T-helper 1 cell (primary cell): ENCODE measurements at places on chromosomes 4 and X.
A peak's percentile ranks its signal among the peaks of the same experiment; 100 is the strongest.

DNA sequence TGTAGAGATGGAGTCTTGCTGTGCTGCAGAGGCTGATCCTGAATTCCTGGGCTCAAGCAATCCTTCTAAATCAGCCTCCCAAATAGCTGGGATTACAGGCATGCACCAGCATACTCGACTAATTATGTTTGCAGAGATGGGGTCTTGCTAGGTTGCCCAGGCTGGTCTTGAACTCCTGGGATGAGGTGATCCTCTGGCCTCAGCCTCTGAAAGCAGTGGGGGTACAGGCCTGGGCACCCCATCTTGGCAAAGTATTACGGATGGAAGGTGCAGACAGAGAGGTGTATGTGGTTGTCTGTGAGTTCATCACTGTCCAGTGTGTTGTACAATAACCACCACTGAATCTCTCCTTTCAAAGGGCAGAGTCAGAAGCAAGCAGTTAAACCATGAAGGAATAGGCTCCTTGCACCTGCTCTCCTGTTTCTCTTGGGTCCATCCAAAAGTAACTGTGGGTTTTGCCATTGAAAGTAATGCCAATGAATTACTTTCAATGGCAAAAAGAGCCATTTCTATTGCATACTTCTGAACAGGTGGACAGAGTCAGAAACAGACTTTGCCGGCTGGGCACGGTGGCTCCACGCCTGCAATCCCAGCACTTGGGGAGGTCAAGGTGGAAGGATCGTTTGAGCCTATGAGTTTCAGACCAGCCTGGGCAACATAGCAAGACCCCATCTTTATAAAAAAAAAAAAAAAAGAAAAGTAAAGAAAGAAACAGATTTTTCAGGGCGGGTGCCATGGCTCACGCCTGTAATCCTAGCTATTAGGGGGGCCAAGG, 7.0 kb upstream of the AKAP17A start:
- no peak for DNase-seq

GRCh38 chr4:141011901-141012315, 121.4 kb downstream of the RNF150 start:
- DNase-seq = no peak

DNA sequence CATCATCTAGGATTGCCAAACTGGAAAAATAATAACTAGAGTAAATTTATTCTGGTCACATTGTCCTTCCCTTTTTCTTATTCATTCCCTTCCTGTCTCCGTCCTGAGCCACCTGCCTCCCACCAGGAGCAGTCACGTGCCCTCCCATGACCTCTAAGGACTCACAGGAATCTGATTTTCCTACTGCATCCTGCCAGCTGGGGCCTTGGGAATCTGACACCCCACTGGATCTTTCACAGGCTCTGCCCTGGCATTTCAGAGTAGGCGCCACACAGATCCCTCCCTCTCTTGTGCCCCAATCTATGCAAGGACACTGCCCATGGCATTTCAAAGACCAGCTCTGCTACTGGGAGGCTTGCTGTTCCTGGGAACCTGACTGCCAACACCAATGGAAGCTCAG, 520.5 kb downstream of the PPARGC1A start:
- no peak for DNase-seq

GRCh38 chr4:48100256-48100655, 33.8 kb downstream of the TXK start:
- DNase-seq = no peak

GRCh38 chr4:32551943-32552342, 1831.8 kb downstream of the PCDH7 start:
- no peak for DNase-seq

DNA sequence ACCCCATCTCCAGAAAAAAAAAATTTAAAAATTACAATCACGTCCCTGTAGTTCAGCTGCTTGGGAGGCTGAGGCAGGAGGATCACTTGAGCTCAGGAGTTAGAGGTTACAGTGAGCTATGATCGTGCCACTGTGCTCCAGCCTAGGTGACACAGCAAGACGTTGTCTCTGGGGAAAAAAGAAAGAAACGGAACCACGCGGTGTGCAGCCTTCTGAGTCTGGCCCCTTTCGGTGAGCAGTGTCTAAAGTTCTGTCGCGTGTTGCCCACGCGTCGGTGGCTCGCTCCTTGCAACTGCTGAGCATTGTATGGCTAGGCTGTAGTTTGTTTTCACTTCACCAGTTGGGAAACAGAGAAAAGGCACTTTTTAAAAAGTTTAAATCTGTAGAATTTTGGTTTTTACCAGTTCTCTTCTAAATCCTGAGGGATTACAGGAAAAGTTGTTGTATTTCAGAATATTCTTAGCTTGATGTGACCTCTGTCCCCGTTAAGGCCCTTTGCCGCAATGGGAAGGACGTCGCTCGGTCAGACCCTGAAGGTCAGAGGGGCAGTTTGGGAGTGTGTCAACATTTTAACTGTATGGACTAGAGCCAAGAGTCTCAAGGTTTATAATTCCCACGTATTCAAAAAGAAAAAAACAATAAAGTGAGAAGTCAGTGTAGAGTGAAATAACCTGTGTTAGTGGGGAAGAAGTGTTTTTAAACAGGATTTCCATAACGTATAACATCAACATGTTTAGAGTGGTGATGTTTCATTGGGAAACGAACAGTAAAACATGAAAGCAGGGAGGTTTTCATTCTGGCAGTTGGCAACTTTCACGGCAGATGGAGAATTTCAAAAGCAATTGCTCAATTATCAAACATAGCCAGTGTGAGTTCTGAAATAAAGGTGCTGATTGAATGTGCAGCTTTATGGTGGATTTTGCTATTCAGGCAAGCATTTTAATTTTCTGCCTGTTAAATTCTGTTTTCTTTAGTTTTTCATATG, 45.8 kb upstream of the MSANTD1 start:
- no peak for DNase-seq

- no peak for DNase-seq
These were observed 300.3 kb downstream of the CAMK2D start for GRCh38 chr4:113461281-113461680.

DNA sequence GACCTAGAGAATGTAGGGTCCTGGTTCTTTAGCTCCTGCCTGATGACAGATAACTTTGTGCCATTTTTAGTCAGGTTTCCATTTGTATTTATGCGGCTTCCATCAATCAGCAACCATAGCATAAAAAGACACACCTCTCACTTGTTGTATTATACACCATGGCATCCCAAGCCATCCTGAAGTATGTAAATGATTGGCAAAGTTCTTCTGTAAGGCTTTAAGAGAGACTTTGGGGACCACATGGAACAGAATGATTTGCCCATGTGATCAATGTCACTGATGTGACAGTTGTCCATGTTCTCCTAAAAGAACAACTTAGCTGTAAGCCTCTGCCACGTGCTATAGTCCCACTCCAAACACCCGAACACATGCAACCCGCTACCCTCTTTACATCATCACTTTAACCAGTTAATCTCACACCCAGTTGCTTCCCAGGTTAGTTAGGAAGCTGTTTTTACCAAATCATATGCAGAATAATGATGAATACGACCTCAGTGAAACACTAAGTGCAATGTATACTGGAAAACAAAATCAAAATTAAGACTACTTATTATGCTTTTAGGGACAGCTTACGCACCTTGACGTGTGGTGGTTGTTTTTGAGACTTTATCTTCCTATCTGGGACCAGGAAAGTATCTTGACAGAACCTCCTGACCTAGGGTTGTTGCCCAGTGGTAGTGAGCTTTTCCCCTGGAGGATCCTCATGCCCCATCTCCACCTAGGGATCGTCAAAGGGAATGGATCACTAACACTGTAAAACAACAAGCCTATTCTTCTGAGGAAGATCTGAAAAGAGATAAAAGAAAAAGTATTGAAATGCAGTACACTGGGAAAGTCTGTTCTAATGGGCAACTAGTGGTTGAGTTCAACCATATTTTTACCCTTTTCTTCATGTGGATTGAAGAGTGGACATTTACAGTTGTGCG, 267.8 kb downstream of the CHIC1 start:
- DNase-seq = no peak

DNA sequence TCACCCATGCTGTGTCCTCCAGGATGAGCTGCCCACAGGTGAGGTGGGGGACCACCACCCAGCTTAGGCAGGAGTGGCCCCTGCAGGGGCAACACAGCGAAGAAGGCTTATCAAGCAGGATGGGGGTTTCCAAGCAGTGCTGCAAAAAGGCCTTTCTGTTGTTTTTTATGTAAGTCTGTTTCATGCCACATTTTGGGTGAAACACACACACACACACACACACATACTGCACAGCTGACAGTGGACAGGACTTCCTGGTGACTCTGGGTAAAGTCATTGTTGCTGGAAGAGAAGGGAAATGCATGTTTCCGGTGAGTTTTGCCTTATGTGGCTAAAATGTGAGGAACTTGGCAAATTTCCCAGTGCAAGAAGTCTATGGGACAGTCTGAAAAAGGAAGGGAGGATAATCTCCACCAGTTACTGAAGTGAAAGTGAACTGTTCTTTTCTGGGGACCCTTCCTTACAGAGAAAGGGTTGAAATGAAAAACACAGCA, 119.2 kb downstream of the IRF2 start:
- peak; percentile 64 for DNase-seq

DNA sequence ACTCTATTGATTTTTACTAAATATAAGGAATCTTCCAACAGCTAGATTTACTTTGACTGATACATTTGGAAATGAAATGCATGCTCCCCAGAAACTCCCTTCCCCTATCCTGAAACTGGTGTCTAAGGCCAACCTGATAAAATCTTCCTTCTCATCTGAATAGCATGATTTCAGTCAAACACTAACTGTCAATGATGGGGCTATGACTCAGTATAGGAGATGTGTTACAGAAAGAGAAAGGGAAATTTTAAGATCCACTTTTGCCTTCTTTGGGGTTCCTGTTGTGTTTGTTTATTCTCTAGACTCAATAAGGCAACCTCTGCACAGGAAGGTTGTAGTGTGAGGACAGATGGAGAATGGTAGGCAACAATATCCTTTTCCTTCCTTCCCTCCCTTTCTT, 160.7 kb downstream of the MOSPD2 start:
- no peak for DNase-seq

DNA sequence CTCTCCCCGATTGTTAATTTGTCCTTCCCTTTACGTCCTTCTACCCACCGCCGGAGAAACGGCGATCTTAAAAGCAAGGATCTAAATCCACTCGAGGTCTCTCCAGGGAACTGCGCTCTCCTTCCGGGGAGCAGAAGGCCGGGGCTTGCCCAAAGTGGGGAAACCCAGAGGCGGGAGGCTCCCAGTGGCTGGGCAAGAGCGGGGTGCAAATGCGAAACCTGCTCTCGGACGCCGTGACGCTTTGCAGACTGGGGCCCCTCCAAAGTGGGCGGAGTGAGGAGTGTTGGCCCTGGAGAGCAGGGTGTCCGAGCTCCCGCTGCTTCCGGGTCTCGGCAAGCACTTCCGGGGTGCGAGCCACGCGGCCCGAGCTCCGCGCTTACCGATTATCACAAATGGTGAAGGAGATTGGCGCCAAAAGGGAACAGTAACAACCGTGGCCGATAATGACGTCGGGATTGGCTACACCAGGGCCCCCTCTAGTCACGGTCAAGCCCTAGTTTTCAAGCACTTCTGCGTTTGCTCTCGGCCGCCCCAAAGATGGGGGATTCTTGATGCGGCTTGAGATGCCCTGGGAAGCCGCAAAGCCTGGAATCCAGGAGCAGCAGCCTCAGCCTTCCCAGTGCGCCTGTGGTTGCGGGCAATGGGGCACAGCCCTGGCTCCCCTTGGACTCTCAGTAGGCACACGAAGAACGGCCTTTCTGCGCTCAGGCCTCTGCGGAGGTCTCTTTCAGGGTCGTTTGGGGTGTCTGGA, 29.0 kb downstream of the HAND2 start:
- no peak for DNase-seq

DNA sequence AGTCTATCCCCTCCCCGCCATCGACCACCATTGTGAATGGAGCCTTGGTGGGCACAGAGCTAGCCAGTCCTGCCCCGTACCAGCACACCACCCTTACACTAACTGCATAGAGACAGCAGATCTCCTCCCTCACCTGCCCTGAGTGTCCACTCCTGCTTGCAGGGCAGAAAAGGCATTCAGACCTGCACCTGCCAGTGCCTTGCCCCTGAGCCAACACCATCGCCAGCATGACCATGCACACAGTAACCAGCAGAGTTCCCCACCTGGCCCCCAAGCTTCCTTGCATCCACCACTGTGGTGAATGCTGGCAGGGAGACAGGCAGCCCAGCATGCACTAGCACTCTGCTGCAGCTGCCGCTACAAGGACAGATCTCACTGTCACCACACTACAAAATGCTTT, 397.1 kb downstream of the KLHL4 start:
- DNase-seq = no peak

- DNase-seq = peak; percentile 75
These were observed 51.3 kb upstream of the NFKB1 start for GRCh38 chr4:102449751-102450352.

GRCh38 chr4:150127757-150128156, 49.5 kb downstream of the DCLK2 start:
- no peak for DNase-seq

GRCh38 chr4:125765941-125766340, 451.2 kb downstream of the FAT4 start:
- no peak for DNase-seq

GRCh38 chr4:24598025-24598424, 13.7 kb upstream of the DHX15 start:
- no peak for DNase-seq

GRCh38 chrX:11754958-11755645, 2.9 kb upstream of the MSL3 start:
- no peak for DNase-seq

- no peak for DNase-seq
These were observed 96.9 kb downstream of the NPFFR2 start for GRCh38 chr4:72128741-72129140.

DNA sequence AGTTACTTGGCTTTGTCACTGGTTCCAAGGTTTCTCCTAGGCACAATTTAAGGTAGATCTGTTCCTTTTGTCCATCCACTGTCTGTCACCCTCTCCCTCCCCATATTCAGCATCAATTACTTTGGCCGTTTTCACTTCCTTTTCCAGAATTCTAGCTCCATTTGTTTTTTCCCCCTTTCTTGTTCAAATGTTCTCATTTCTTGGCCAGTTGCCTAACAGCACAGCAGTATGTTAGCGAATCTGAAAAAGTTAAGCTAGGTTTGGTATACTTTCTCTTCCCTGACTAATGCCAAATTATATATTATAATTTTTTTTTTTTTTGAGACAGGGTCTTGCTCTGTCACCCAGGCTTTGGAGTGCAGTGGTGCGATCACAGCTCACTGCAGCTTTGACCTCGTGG, 409.1 kb upstream of the TEX13C start:
- DNase-seq = no peak

DNA sequence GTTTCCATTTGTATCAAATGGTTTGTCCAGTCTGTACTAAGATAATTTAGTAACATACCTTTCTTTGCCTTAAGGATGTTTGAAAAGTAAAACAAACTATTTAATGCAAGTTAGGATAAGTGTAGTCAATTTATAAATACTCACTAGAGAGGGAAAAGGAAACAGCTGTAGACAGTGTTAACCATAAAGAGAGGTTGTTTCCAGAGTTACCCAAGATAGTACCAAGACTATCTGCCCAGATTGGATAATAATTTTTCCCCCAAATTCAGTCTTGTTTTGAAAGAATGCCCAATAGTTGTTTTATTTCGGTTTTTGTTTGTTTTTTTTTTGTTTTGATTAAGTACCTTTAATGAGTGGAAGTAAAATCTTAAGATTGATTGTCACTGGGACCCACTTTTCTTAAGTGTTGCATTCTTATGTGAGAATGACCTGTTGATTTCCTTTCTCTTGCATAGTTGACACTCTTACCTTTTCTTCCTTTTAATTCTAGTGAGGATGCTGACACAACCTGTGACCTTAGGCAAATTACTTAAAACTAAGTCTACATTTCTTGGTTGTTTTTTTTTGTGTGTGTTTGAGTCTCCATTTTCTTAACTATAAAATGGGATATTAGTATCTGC, 12.8 kb downstream of the AFF1 start:
- no peak for DNase-seq
